ENCODE measurements at places on chromosomes 7 and 10.
A peak's percentile ranks its signal among the peaks of the same experiment; 100 is the strongest.

GRCh38 chr10:107631876-107632275 is 467.4 kb upstream of the SORCS1 start:
- no peak for DNase-seq

- no peak for DNase-seq
These were observed 387.3 kb upstream of the MGMT start for GRCh38 chr10:129079705-129080104.

GRCh38 chr7:73960548-73960947 is 67.4 kb upstream of the ELN start:
- DNase-seq = no peak

DNA sequence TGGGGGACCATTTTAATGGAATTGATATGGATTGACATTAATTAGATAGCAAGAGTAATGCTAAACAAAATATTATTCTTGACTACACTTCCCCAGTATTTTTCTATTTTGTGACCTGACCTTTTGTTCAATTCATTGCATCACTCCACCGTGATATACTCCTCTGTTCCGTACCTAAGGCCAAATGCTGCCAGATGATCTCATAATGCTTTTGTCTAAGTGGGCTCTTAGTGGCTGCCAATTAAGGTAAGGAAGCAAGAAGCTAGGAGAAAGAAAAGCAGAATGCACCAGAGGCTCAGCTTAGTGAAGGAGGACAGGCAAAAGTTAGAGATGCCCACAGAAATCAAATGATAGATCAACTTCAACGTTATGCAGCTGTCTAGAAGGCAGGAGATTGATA is 36.4 kb downstream of the FEZF1 start:
- no peak for DNase-seq

DNA sequence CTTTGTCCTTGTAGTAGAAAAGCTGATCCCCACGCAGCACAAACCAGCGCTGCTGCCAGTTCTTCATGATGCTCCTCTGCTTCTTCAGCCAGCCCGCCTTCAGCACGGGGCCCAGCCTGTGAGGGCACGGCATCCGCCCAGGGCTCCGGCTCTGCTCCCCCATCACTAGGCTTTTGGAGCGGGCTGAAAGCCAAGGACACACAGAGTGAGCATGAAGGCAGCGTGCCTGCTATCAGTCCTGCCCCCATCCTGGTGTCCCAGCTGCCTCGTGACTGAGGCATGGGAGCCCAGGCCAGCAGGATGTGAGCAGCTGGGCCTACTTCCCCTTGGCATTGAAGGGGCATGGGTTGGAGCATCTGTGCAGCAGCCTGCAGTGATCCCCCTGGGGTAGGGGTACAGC is 21.9 kb downstream of the ARHGAP22 start:
- DNase-seq = no peak

DNA sequence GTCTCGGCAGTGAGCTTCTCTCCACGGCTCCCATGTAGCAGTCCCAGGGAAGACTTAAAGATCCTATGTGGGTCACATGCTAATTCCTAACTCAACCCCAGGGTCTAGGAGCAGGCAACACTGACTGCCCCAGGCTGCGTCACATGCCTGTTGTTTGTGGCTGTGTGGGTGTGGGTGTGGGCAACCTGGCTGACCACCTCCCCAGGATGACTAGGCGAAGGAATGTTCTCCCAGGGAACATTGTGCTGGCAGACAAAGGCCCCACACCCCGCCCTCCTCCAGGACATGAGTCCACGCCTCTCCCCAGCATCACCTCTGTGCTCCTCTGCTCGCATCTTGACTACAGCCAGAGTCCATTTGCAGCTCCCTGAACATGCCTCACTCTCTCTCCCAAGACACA is 30.3 kb downstream of the SLC29A3 start:
- no peak for DNase-seq

- DNase-seq = no peak
These were observed 136.2 kb upstream of the FZD8 start for GRCh38 chr10:35778306-35778705.

DNA sequence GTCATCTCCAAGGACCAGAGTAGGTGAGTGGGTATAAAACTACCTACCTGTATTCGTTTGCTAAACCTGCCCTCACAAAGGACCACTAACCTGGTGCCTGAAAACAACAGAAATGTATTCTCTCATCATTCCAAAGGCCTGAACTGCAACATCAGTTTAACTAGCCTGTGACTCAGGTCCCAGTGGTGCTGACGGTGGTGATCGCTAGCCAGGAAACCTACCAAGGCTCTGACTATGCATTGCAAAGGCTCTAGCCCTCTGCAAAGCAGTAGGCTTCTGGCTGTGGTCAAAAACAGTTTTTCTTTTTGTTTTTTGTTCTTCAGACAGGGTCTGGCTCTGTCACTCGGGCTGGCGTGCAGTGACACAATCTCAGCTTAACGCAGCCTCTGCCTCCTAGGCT is 107.5 kb downstream of the NPTX2 start:
- DNase-seq = no peak

DNA sequence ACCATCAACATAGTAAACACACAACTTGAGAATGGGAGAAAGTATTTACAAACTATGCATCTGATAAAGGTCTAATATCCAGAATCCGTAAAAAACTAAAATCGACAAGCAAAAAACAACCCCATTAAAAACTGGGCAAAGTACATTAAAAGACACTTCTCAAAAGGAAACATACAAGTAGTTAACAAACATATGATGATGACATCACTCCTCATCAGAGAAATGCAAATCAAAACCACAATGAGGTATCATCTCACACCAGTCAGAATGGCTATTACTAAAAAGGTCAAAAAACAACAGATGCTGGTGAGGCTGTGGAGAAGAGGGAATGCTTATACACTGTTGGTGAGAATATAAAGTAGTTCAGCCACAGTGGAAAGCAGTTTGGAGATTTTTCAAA is 125.1 kb downstream of the TFPI2 start:
- no peak for DNase-seq

- DNase-seq = no peak
These were observed 734.7 kb downstream of the KCNMA1 start for GRCh38 chr10:76902949-76903348.

GRCh38 chr7:35860664-35861063 is 59.8 kb downstream of the SEPTIN7 start:
- DNase-seq = no peak

GRCh38 chr7:103394566-103394965 is 47.1 kb downstream of the PSMC2 start:
- no peak for DNase-seq

GRCh38 chr7:70113078-70113477 is 514.8 kb downstream of the AUTS2 start:
- no peak for DNase-seq

DNA sequence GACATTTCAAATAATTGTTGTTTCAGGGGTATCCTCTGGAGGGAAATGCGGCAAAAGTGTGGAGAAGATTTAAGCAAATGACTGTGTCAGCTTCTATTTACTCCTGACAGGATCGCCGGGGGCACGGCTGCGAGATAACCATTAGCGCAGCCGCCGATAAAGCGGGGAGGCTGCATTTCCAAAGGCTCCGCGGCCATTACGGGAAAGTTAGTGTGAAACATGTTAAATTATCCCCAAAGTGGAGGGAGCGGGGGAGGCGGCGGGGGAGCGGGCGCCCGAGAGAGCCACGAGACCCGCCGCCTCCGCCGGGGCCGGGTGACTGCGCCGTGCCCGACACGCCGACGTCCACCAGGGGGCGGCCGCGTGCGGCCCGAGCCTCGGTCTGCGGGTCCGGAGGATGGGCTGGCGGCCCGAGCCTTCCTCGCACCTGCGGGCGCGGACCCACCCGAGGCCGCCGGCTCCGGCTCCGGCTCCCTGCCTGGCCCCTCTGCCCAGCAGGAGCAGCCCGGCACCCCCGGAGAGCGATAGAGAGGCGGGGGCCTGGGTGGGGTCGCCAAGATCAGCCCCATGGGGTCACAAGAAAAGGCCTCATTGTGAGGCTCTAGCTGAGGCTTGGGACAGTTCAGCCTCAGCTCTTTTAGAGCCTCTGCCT is 74.4 kb upstream of the PAX2 start:
- DNase-seq = peak; percentile 75

GRCh38 chr10:5952731-5953385 is 24.5 kb downstream of the IL15RA start:
- no peak for DNase-seq

DNA sequence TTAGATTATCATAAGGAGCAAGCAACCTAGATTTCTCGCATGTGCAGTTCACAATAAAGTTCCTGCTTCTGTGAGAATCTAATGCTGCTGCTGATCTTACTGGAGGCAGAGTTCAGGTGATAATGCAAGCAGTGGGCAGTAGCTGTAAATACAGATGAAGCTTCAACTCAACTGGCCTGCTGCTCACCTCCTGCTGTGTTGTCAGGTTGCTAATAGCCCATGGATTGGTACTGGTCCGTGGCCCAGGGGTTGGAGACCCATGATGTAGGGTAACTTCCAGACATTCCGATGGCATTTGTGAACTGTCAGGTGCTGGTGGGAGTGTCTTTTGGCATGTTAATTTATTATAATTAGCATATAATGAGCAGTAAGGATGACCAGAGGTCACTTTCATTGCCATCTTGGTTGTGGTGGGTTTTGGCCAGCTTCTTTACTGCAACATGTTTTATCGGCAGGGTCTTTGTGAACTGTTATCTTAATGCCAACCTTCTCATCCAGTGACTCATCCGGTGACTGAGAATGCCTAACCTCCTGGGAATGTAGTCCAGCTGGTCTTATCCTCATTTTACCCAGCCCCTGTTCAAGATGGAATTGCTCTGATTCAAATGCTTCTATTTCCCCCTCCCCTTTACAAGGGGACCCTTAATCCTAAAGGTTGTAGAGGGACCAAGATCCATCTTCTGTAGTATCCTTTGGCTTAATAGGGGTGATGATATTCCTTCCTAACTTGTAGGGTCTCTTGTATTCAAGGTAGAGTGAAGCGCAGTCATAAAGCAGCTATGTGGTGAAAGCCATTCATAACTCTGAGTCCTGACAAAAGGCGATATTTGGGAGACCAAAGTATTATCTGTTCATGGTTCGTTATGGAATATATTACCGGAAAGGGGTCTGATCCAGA is 165.8 kb downstream of the CCSER2 start:
- DNase-seq = no peak

GRCh38 chr7:155327590-155328320 is 30.1 kb downstream of the INSIG1 start:
- DNase-seq = no peak
